Tongue (tissue), 3 donors: ENCODE measurements at places on chromosomes 12 and 14.

DNA sequence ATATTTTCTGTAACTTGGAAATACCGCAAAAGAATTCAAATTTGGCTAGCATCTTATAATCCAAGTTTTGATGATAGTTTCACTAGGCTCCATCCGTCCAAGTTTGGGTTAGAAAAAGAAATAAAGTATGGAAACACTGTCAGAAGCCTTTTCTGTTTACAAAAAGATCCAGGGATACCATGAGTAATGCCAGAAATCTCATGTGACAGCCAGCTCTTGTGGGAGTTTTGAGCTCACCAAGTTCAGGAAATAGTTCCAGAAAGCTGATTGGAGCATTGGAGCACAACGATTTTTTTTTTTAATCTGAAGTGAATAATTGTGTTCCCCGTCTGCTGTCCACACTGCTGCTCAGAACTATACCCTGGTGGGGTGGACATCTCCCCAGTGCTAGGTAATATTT, 229.7 kb upstream of the NPAS3 start:
- DNase-seq, result peak; percentile 90

DNA sequence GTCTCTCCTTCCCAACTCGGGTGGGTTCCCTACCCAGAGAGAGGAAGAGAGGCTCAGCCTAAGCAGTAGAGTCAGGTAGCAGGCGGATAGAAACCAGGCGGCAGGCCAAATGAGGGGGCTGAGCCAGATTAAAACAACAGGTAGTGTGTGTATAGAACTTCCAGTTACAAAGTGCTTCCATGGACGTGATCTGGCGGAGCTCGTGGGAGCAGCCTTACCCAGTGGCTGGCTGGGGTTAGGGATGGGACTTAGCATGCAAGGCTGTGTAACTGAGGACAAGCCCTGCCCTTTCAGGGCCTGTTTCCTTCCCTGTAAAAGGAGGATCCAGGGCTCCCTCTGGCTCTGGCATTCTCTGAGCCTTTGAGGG, 8.3 kb downstream of the KRT80 start:
- DNase-seq, result no peak

DNA sequence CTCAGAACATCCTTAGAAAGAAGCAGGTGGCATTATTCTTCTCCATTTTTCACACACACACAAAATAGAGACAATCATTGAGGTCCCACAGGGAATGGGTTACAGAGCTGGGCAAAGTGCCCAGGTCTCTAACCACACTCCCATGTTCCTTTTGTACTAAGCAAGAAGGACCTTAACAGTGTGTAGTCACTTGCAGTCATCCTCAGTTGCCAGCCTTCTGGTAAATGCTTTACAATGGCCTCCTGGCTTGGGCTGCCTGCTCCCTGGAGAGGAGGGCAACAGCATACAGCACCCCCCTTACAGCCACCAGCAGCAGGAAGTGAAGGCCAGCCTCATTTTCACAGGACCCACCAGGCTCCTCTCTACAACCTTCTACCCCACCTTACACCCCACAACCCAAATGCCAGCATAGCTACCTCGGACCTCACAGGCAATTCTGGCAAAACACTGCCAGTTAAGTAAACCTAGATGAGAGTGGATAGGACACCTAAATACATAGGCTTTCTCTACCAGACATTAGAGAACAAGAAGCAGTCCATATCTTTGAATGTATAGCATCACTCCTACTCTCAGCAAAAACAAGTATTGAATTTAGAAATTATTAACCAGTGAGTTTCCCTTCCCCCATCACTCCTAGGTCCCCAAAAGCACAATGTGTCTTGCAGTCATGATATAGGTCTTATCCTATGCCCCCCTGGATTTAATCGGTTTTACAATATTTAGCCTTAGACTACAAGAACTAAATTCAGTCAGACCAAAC, 88.1 kb downstream of the PPP2R5E start:
- DNase-seq, result no peak

GRCh38 chr12:48903982-48904411, 21.3 kb downstream of the FKBP11 start:
- DNase-seq, result peak; percentile 94
